Pons (tissue), 1 donor: ENCODE measurements at places on chromosomes 12 and 14.

DNA sequence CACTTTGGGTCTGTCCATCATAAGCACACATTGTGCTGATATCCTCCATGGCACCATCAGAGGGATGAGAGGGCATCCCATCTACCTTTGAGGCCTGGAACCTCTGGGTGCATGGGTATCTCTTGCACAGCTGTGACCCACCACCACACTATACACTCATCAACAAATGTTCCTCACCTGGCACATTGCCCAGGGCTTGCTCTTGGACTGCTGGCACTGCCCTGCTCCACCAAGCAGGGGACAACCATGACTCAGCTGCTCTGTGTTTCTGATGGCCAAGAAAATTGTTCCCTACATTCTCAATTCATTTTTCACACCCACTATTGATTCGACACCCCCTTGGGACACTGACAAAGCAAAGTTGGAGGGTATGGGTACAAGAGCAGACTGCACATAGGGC lies 155.5 kb downstream of the PTPRO start:
- DNase-seq, result no peak

- no peak for DNase-seq
Measured at GRCh38 chr14:32022525-32022924, 54.6 kb upstream of the ARHGAP5 start.

- no peak for DNase-seq
Measured at GRCh38 chr14:85762526-85762925, 232.6 kb downstream of the FLRT2 start.

GRCh38 chr12:54195737-54196347 lies 7.1 kb upstream of the SMUG1 start:
- DNase-seq, result no peak

DNA sequence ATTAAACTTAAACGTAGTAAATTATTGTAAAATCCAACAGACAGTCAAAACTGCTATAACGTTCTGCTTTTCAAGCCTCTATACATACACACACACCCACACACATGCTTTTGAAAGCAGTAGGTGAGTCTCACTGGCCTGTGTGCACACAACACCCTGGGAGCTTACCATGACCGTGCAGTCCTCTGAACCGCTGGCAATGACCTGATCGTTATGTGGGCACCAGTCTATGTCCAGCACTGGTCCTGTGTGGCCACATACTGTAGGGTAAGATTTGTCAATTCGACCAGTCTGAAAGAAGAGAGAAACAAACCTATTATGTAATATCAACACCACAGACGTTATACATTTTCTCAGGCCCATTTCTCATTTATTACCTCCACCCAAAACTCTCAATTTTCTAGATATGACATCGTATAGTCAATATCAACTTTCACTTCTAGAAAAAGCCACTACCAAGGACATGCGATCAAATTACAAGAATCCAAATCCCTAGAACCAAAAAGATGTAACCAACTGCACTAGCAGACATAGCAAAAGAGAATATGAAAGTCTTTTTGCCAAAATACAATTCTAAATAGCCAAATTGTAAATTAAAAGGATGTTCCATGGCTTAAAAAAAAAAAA lies 44.5 kb upstream of the SELPLG start:
- DNase-seq, result no peak
